ENCODE measurements at places on chromosomes 2 and 18. TPM values are rescaled to one million over a fixed set of nuclear protein-coding genes. Genes with fewer than 3 reads are reported as not detected.

FKBP7 gene
- 109 TPM for total RNA-seq

- DNase-seq = no peak
Measured at GRCh38 chr18:74291472-74291770, 342 bp downstream of the CYB5A start.

DNA sequence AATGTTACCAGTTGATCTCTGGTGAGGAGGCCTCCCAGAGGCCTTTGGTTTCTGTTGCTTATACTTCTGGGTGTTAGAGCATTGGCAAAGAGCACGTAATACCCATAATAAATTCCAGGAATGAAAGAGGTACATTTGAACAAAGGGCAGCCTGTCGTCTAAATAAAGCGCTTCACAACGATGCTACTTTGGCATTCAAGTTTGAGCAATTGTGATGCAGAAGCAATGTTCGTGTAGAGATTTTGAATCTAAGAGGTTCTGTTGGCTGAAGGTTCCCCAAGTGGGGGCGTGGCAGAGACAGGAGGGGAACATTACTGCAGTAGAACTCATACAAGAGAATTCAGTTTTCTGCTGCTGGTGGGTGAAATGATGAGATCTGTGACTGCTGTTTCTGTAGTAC, 27.8 kb downstream of the ZNF532 start:
- DNase-seq = no peak

GRCh38 chr18:61414086-61414485, 80.9 kb downstream of the CDH20 start:
- DNase-seq = no peak

DNA sequence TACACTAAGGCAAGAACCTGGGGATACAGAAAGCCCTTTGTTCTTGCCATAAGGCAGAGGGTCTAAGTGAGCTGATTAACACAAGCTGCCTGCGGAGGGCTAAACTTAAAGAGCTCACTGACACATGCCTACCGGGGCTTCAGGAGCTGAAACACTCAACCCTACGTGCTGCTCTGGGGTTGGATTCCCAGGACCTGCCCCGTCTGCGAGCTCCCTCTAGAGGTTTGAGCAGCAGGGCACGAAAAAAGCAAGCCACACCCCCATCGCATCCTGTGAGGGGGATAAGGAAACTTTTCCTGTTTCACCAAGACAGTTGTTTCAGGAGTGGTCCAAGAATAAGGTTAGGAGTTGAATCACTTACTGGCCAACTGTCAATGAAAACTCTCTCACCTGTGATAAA, 562.1 kb downstream of the TMX3 start:
- DNase-seq = no peak

- no peak for DNase-seq
Measured at GRCh38 chr18:39513186-39513585, 1947.6 kb upstream of the CELF4 start.

WDR43 gene
- total RNA-seq = 80.2 TPM

- DNase-seq = no peak
Measured at GRCh38 chr2:130951018-130951417, 114.3 kb downstream of the ARHGEF4 start.

DNA sequence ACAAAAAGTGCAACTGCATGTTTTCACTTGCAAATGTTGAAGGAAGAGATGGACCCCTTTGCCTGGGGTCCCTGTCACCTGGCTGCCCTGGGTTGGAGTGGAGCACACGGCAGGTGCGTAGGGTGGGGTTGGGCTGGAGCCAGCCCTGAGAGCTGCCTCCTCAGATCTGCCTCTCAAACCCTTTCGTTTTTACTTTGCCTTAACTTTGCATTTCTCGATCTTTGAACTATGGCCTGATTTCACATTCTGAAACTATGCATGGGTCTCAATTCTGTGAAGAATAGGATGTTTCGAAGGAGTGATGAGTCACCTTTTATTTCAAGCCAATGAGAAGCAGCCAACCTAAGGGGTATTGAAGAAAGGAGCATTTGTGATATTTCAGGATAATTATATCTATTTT, 132.8 kb downstream of the ACOXL start:
- peak; percentile 2 for DNase-seq

- DNase-seq = no peak
Measured at GRCh38 chr2:120862201-120863060, 126.8 kb downstream of the GLI2 start.

DNA sequence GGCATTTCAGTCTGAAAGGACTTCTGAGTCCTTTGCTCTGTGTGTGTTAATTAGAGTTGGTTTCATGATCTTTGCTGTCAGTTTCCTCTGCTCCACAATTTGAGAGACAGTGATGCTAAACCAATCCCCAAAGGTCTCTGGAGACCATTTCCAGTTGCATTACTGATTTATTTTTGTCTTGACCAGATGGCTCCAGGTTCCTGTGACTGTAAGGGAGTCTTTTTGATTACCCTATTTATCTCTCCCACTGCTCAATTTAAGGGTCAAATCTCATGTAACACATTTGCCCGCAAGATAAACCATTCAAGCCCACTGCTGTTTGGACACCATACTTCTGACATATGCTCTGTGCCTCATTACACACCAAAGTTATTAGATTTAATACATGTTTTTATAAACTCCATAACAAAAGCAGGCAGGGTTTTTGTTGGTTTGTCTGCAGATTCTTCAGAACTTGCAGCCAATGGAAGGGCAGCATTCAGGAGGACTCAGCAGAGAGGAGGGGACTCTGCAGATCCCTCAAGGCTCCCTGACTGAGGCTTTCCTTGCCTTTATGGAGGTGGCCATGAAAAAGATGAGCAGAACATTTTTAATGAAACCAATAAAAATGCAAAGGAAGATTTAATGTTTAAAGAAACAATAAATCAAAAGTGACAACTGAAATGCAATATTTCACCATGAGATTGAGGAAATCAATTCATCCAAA, 889.3 kb upstream of the CELF4 start:
- no peak for DNase-seq

DNA sequence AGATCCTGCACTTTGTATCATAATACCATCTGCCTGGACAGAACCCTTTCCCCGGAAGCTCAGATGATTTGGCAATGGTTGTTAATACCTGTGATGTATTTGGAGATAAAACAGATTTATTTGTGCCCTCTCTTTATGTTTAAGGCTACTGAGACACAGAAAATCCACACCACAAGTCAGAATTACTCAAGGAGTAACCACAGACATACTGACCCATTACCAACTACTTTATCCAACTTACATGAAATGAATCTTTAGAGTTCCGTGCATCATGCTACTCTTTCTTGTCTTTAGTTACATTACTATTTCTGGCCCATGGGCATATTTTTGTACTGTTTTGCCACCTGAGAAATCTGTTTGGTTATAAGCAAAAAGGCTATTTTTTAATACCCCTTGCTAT, 384.0 kb downstream of the STK39 start:
- no peak for DNase-seq

DNA sequence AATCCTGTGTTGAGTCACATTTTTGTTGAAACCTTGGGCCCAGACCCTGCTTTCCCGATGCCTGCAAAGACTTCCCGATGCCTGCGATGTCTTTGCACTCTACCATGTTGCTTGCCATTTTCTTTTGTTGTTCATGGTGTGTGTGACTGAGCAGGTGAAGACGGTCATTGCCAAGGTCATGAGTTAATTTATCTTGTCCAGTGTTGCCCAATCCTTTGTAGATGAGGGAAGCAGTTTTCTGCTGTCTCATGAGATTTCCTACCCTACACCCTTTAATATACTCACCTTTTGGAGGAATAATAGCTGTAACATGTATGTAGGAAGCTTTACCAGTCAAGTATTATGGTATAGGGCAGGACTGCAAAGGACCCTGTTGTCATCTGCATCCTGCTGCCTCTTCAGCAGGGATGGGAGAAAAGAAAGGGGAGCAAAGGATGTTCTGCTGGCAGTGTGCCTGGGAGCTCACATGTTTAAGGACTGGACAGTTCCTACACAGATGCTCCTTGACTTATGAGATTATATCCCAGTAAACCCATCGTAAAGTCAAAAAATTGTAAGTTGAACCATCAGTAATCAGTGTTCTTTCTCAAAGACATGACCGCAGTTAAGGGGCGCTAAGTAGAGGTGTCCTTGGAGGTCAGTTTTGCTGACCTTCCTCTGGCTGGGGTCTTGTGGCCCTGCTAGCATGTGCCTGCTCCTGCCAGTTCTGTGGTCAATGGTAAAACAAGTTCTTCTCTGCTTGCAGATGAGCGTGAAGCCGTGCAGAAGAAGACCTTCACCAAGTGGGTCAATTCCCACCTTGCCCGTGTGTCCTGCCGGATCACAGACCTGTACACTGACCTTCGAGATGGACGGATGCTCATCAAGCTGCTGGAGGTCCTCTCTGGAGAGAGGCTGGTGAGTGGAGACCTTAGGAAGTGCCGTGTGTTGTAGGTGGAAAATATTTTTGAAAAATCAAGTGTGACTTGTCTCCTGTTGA, 124.8 kb upstream of the EML6 start:
- no peak for DNase-seq

DNA sequence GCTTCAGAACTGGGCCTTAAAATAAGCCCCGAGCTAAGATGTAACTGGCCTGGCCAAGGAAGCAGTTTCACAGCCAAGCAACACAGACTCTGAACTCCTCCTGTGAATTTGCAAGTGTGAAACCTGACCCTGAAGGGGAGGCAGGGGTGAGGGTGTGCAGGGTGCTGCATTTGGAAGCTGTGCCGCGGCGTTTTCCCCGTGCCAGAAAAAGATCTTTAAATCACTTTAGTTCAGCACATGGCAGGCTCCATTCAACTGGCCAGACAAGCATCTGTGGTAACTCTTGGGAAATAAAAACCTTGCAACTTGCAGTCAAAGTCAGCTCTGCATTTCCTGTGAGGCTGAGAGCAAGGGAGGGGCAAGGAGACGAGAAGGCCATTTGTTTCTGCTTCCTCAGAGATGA, 209.3 kb upstream of the SOX11 start:
- DNase-seq = no peak

MFSD2B gene
- not detected for total RNA-seq

PPIG gene
- 43.7 TPM for total RNA-seq

- no peak for DNase-seq
Measured at GRCh38 chr2:79792090-79792489, 279.2 kb downstream of the CTNNA2 start.

SNED1 gene
- total RNA-seq = 105 TPM

- no peak for DNase-seq
Measured at GRCh38 chr18:79100944-79101343, 31.8 kb downstream of the ATP9B start.

SH3RF3 gene
- total RNA-seq = 8.4 TPM

DNA sequence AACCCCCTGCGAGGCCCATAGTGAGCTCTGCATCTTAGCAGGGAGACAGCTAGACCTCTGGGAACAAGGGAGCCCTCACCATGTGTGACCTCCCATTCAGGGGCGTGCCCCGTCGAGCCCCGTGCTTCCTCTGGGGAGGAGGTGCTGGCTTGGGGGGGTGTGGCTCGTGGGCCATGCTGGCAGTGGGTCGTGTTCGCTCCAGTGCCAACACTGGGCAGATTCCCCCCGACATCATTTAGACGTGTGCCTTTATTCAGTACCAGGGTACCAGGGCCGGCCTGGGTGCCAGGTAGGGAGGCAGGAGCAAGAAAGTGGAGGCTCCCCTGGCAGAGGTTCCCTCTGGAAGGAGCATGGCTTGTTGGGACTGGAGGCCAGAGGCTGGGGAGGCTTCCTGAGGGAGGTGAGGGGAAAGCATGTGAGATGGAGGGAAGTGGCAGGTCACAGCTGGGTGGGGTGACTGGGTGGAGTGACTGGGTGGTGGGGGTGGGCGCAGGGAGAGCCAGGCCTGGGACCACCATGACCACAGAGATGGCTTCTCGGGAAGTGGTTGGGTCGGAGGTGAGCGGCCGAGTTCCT, 15.2 kb downstream of the GPC1 start:
- DNase-seq = no peak

- DNase-seq = no peak
Measured at GRCh38 chr2:144067506-144067905, 452.4 kb downstream of the ZEB2 start.

- DNase-seq = peak; percentile 90
Measured at GRCh38 chr2:235238537-235238936, 255.3 kb upstream of the AGAP1 start.

DNA sequence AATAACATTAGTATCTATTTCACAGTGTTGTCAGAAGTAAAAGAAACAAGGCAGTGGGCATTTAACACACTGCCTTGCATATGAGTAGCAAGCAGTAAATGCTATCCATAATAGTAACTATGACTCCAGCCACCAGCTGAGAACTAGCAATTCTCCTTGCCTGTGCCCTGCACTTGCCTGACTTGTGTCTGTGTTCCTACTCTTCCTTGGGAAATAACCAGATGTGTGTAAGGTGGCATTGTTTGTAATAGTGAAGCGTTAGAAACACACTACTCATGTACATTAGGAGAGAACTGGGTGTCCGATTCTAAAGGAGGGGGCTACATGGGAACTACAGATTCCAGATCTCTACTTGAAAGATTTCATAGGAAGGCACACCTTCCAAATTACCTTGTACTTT, 197.8 kb downstream of the STK39 start:
- DNase-seq = no peak

DNA sequence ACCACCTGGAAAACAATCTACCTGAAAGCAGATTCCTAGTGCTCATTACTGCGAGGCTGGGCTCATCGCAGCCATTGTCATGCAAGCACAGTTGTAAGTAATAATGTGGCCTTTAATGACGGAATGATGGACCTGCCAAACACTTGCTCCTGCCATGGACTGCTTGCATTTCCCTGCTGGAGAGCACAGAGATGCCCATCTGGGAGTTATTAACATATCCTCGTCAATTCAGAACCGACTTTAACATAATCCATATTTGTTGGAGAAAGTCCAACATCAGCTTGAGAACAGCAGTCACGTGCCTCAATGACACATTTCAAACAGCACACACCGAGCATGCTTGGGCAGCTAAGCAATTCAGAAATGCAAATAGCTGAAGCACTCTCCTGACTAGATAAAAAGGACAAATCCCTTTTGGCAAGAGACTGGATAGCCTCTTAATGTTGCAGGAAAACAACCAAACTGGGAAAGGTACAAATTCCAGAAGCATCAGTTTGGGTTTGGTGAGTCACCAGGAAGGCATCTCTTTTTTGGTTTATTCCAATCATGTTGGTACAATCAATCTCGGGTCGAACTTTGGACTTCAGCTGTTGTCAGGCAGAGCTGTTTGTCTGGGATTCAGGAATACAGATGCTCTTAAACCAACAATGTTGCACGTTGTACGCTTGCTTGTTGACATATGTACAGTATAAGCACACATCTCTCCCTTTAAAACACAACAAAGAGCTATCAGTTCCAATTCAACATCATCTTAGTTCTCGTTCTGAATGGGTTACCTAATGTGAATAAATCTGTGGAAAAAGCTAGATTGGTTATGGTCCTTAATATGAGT, 395.8 kb downstream of the LNPK start:
- no peak for DNase-seq
